Endothelial cell (in vitro differentiated cells): ENCODE measurements at places on chromosomes 5 and 9. TPM values are rescaled to one million over a fixed set of nuclear protein-coding genes. Genes with fewer than 3 reads are reported as not detected.

Gene PSAT1
- total RNA-seq = 15.2 TPM

DNA sequence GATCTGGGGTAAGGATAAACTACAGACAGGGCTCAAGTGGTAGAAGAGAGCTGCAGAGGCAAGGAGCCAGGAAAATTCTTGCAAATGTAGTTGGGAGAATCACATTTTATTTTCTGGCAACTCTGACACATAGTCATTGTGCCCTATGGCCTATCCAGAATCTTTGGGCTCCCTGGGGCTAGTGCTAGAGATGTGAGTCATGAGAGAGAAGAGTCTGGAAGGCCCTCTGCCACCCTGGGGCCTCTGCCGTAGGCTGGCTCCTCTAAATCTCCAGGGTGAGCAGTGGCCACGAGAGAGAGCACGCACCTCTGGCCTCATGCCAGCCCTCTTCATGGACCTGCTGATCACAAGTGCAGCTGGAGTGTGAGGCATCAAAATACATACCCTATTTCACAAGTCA, 74.3 kb upstream of the SSBP2 start:
- no peaks in the 10 kb centered on the region for H3K36me3 ChIP-seq
- DNase-seq = no peak
- H3K27me3 ChIP-seq = peaks cover 4% of the 10 kb centered on the region
- peaks cover 2% of the 10 kb centered on the region for H3K4me1 ChIP-seq
- no peak overlapping the region for H3K27ac ChIP-seq
- no peak overlapping the region for H3K4me3 ChIP-seq

- H3K27ac ChIP-seq = no peak overlapping the region
- H3K4me1 ChIP-seq = no peaks in the 10 kb centered on the region
- peaks cover 10% of the 10 kb centered on the region for H3K27me3 ChIP-seq
- DNase-seq = no peak
- peaks cover 5% of the 10 kb centered on the region for H3K36me3 ChIP-seq
These were observed 356.6 kb upstream of the IRX4 start for GRCh38 chr5:2239201-2239910.

DNA sequence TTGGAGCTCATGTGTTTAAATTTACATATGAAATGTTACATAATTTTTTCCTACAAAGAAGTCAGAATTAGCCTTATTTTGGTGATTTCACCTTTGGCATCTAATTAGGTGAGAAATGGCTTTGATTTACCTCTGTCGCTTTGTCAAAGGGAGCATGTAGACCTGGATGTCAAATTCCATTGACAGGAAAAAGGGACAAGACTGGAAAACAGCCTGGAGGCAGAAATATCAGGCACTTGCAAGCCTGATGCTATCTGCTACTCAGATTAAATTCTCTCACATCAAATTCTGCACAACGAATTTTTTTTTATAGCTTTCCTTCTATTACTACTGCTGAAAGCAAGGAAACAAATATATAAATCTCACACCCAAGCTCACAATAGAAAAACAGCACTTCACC, 54.1 kb upstream of the CTNND2 start:
- no peaks in the 10 kb centered on the region for H3K36me3 ChIP-seq
- H3K4me1 ChIP-seq = no peaks in the 10 kb centered on the region
- H3K4me3 ChIP-seq = no peak overlapping the region
- DNase-seq = no peak
- no peaks in the 10 kb centered on the region for H3K27me3 ChIP-seq

GRCh38 chr5:80324912-80325311, 5.1 kb downstream of the SPZ1 start:
- no peaks in the 10 kb centered on the region for H3K27me3 ChIP-seq
- H3K4me1 ChIP-seq = peaks cover 3% of the 10 kb centered on the region
- H3K4me3 ChIP-seq = no peak overlapping the region

DNA sequence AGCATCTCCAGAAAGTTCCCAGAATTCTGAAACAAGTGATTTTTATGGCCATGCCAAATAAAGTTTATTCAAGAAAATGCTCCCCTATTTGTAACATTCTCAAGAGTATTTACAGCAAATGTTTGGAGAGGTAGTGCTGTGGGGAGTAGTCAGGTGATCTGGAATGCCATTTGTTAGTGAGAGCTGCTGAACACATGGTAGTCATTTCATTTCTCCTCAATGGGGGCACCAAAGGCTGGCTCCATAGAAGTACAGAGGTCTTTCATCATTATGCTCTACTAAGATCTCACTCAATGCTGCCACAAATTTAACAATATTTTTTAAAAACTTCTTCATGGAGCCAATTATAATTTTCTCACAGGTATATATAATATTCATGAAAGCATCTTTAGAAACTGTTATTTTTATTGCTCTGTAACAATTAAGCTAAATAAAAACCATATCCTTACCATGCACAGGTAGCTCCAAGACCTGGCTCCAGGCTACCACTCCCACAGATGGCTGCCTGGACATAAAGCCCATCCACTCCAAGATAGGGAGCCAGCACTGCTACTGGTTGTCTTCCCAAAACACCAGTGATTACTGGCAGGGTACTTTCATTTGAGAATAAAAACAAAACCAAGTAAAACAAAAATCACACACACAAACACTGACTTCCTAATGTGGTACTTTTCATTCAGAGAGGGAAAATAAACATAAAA, 200.8 kb downstream of the PLK2 start:
- H3K27ac ChIP-seq = no peak overlapping the region
- no peaks in the 10 kb centered on the region for H3K36me3 ChIP-seq
- H3K4me3 ChIP-seq = no peak overlapping the region
- H3K27me3 ChIP-seq = no peaks in the 10 kb centered on the region
- DNase-seq = no peak
